Adrenal gland (tissue), 19 donors: ENCODE measurements at places on chromosomes 12 and 14.

DNA sequence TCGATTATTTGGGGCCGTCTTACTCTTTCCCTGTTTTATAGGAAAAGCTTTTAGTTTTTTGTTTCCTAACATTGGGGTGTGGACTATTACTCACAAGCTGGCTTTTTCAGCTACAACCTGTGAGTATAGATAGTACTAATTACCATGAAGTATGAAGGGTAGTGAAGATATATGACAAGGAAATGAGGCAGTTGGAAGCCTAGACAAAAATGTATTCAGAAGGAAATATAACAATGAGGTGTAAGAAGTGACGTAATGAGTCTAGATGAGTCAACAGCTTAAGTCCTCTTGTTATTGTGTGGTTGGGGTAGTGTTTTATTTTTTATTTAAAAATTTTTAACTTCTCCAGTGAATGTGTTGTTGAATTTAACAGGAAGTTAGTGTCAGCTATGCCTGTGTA lies 804.5 kb downstream of the NRXN3 start:
- no peaks in the 10 kb centered on the region for H3K36me3 ChIP-seq
- H3K27me3 ChIP-seq = no peaks in the 10 kb centered on the region
- no peaks in the 10 kb centered on the region for H3K4me1 ChIP-seq

DNA sequence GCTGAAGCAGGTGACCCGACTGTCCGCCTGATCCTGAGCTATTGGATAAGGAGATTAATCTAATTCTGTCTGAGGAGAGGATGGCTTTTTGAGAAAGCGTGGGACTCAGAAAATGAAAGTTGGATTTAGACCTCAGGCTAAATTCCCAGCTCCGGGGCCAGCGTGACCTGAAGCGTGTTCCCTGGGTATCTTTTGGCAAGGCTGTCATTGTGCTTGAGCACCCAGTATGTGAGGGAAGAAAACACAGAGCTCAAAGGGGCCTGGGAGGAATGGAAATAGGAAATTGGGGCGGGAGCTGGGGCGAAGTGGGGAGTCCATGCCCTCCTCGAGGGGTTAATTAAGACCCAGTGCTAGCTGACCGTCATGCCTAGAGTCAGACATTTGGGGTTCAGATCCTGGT lies 17.5 kb upstream of the CCDC63 start:
- H3K4me3 ChIP-seq = no peak overlapping the region
- H3K27ac ChIP-seq = no peak overlapping the region
- H3K4me1 ChIP-seq = no peaks in the 10 kb centered on the region
- H3K36me3 ChIP-seq = no peaks in the 10 kb centered on the region
- no peak for DNase-seq

- DNase-seq = peak; percentile 46
- no peaks in the 10 kb centered on the region for H3K36me3 ChIP-seq
- H3K27me3 ChIP-seq = no peaks in the 10 kb centered on the region
Measured at GRCh38 chr14:31950764-31951637, 126.1 kb upstream of the ARHGAP5 start.

- H3K4me1 ChIP-seq = peaks cover 6% of the 10 kb centered on the region
- H3K27ac ChIP-seq = no peak overlapping the region
- no peaks in the 10 kb centered on the region for H3K27me3 ChIP-seq
- no peaks in the 10 kb centered on the region for H3K36me3 ChIP-seq
- DNase-seq = no peak
Measured at GRCh38 chr14:92880851-92881250, 42.1 kb upstream of the CHGA start.

GRCh38 chr14:92943855-92944570 lies 21.1 kb downstream of the CHGA start:
- no peak overlapping the region for H3K27ac ChIP-seq
- H3K4me1 ChIP-seq = no peaks in the 10 kb centered on the region
- no peaks in the 10 kb centered on the region for H3K27me3 ChIP-seq
- H3K36me3 ChIP-seq = peaks cover 8% of the 10 kb centered on the region

GRCh38 chr14:68951035-68951797 lies 27.9 kb downstream of the ACTN1 start:
- peak; percentile 94 for DNase-seq
- peaks cover 82% of the 10 kb centered on the region for H3K4me1 ChIP-seq
- H3K4me3 ChIP-seq = no peak overlapping the region
- no peaks in the 10 kb centered on the region for H3K27me3 ChIP-seq
- H3K27ac ChIP-seq = peak overlapping the region; percentile 52

DNA sequence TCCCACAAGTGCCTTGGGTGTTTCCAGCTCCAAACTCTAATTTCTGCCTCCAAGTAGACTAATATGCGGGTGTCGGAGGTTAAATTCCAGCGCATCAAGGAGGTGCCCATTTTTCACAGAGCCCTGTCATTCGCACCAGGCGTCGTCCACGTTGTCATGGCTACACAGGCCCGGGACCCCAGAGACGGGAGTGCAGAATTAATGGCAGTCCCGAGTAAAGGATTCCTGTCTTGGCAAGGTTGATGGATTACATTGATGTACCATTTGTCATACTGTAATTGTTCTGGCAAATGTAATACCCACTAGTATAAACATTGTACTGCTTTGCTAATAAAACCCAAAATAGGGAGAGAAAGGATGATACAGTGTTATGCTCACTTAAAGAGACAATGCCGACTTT lies 222.9 kb upstream of the MYL2 start:
- H3K4me1 ChIP-seq = no peaks in the 10 kb centered on the region
- DNase-seq = no peak
- no peak overlapping the region for H3K4me3 ChIP-seq
- H3K27ac ChIP-seq = no peak overlapping the region

GRCh38 chr12:124520907-124521306 lies 46.5 kb downstream of the NCOR2 start:
- H3K4me3 ChIP-seq = no peak overlapping the region
- DNase-seq = no peak
- peak overlapping the region; percentile 97 for H3K27ac ChIP-seq
- H3K4me1 ChIP-seq = peaks cover 44% of the 10 kb centered on the region
- H3K27me3 ChIP-seq = no peaks in the 10 kb centered on the region

GRCh38 chr12:27779920-27780611 lies at the start of the genes KLHL42 and MANSC4:
KLHL42 (plus strand) TSS chr12:27780233; CDS start chr12:27780331, 98 bp downstream.
MANSC4 (minus strand) TSS chr12:27780236; CDS start chr12:27771276, 8,960 bp downstream.
- no peaks in the 10 kb centered on the region for H3K36me3 ChIP-seq
- DNase-seq = peak; percentile 71
- peak within 1 kb of the TSS; percentile 91 for H3K27ac ChIP-seq
- H3K4me3 ChIP-seq = peak within 1 kb of the TSS; percentile 64

GRCh38 chr12:104189915-104190555 lies 25.5 kb upstream of the TXNRD1 start:
- DNase-seq = no peak
- H3K36me3 ChIP-seq = no peaks in the 10 kb centered on the region
- H3K27ac ChIP-seq = no peak overlapping the region
- no peaks in the 10 kb centered on the region for H3K4me1 ChIP-seq

GRCh38 chr12:13790317-13790716 lies 191.1 kb downstream of the GRIN2B start:
- H3K36me3 ChIP-seq = no peaks in the 10 kb centered on the region
- no peak overlapping the region for H3K4me3 ChIP-seq
- DNase-seq = no peak

- no peaks in the 10 kb centered on the region for H3K27me3 ChIP-seq
- H3K27ac ChIP-seq = no peak overlapping the region
- H3K36me3 ChIP-seq = no peaks in the 10 kb centered on the region
- no peak for DNase-seq
- H3K4me3 ChIP-seq = no peak overlapping the region
Measured at GRCh38 chr14:51895375-51895774, 35.0 kb downstream of the GNG2 start.

- no peaks in the 10 kb centered on the region for H3K4me1 ChIP-seq
- DNase-seq = no peak
- no peaks in the 10 kb centered on the region for H3K27me3 ChIP-seq
- no peak overlapping the region for H3K4me3 ChIP-seq
- no peak overlapping the region for H3K27ac ChIP-seq
Measured at GRCh38 chr12:58288190-58288589, 346.8 kb downstream of the ATP23 start.

DNA sequence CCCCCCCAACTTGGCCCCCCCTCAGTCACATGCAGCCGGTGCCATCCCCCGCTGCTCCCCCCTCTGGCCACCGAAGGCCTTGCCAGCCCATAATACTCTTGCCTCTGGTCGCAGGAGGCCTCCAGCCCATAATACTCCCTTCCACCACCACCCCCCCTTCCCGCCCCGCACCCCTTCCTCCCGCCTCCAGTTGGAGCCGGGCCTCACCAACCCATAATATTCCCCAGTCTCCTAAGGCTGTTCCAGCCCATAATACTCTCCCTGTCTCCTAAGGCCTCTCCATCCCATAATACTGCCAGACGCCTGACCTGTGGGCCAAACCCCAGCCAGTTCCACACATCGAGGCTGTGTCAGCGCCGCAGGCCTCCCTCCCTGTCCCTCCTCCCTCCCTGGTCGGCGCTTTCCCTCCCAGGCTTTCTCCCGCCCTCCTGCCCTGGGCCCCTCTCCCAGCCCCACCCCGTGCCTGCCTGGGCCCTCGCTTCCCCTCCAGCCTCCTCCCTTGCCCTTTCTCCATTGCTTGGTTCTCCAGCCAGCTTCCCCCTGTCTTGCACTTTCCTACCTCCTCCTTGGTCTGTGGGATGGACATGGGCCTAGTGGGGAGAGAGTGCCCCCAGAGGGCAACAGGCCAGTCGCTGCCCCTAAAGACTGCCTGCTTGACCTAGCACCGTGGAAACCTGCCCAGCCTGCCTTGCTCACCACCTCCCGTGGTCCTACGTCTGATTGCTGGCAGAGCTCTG lies 6.8 kb upstream of the CHD4 start:
- H3K27me3 ChIP-seq = no peaks in the 10 kb centered on the region
- H3K4me3 ChIP-seq = no peak overlapping the region
- peak overlapping the region; percentile 80 for H3K27ac ChIP-seq

DNA sequence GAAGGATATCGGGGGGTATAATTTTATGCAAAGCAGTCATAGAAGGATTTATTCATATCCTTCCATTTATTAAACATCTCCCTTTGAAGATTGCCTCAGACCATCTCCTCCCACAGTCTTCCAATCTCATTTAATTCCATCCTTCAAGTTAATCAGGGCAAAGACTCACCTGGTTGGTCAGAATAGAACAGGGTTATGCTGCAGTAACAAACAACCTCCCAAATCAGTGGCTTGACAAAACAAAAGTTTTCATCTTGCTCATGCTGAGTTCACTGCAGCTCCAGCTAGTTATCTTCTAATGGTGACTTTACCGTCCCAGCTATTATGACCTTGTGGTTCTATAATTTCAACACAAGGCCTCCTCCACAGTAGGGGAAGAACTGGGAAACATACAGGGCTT lies 48.8 kb upstream of the MTERF2 start:
- no peaks in the 10 kb centered on the region for H3K27me3 ChIP-seq
- H3K36me3 ChIP-seq = no peaks in the 10 kb centered on the region
- H3K4me3 ChIP-seq = no peak overlapping the region
- H3K4me1 ChIP-seq = peaks cover 4% of the 10 kb centered on the region

DNA sequence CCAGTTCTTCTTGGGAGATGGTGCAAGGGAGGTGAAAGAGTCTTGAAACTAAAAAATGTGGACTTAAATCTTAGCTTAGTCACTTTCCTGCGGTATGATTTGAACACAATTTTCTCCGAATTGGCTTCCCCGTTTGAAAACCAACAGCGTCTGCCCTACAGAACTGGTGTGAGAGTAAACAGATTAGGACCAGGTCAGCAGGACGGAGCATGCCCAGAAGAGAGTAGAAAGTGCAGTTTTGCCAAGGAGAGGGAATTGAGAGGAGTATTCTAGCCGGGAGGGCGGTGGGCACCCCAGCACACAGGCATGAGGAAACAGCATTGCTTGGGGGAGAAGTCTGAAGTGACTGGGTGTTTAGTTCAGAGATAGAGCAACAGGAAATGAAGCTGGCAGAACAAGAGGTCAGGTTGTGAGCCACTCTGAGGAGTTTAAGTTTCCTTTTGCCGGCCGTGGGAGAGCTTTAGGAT lies 927.1 kb downstream of the VRK1 start:
- no peaks in the 10 kb centered on the region for H3K27me3 ChIP-seq
- no peaks in the 10 kb centered on the region for H3K36me3 ChIP-seq
- no peak overlapping the region for H3K4me3 ChIP-seq
- no peak overlapping the region for H3K27ac ChIP-seq
- DNase-seq = no peak

DNA sequence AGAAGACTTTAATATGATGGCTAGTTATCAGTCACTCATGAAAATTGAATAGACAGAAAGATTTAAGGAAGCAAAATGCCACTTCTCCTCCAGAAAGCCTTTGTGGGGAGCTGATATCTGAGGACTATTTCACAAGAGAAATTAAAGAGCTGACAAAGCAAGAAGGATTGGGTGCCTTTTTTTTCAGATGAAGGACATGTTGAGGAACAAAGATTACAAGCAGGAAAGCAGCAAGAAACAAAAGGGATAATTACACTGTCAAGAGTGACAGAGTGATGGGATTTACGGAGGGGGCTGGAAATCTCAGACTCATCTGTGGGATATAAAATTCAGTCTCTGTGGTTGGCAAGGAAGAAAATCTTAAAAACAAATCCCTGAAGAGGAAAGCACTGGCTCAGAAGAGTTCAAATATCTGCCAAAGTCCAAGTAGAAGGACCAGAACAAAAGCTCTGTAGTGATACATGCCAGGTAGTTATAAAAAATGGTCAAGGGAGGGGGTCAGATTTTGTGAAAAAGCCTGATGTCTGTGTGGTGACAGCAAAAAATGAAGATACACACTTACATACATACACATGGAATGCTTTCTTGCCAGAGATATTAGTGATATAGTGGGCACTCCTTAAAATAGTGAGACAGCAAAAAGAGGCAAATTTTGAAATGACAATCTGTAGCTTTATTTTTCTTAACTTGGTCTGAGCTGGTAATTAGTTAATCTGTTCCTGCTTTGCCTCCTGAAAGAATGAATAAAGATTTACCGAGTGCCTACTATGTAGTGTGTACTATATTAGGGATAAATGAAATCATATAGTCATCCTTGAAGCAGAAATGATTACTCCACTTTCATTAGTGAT lies 62.9 kb downstream of the EPS8 start:
- H3K27ac ChIP-seq = no peak overlapping the region
- H3K4me3 ChIP-seq = no peak overlapping the region
- no peaks in the 10 kb centered on the region for H3K27me3 ChIP-seq
- no peaks in the 10 kb centered on the region for H3K4me1 ChIP-seq

DNA sequence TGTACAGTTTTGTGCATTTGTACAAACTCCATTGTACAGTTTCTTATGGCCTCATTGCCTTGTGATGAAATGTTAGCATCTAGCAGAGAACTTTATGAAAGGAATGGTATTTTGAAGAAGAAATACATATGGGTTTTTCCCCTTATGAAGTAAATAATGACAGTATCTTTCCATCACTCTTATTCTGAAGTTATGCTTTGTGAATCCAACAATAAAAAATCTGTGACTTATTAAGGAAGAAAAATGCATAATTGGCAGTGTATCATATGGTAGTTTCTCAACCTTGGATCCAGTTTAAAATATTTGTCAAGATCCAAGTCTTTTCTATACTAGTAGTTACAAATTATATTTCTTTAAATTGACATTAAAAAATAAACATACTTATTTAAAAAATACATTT lies 859.1 kb upstream of the FLRT2 start:
- H3K4me3 ChIP-seq = no peak overlapping the region
- no peaks in the 10 kb centered on the region for H3K27me3 ChIP-seq
- H3K27ac ChIP-seq = no peak overlapping the region
- no peaks in the 10 kb centered on the region for H3K4me1 ChIP-seq
- DNase-seq = no peak
